ENCODE measurements at places on chromosomes 7 and 10.

- DNase-seq, result peak; percentile 29
Measured at GRCh38 chr10:22253580-22253882, 35.7 kb upstream of the EBLN1 start.

DNA sequence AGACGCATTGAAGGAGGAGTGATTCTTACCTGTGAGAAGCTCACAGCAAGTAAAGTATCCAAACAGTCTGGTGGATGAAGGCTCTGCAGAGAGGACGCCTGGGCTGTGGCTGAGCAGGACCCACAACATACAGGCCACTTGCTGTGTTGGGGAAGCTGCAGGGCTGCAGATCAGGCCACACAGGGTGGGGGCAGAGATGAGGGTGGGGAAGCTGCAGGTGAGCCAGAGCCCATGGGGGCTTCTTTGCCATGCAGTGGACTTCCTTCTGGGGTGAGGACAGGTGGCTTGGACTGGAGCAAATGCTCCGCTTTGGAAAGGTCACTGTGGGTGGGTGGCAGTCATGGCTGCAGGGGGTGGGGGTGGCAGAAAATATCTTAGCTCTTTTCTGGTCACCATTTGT, 214.8 kb downstream of the GLRX3 start:
- DNase-seq, result no peak

DNA sequence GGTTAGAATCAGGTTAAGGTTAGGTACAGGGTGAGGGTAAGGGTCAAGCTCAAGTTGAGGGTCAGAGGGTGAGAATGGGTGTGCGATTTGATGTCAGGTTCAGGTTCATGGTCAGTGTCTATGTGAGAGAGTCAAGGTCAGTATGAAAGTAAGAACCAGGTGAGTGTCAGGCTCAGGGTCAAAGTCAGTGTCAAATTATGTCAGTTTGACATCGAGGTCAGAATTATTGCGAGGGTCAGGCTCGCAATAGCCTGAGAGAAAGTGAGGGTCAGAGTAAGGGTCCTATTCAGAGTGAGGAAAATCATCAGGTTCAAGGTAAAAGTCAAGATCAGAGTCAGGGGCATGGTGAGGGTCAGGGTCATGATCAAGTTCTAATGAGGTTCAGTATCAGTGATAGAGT, 13.0 kb downstream of the MRPS24 start:
- no peak for DNase-seq

GRCh38 chr7:115113776-115114175, 191.9 kb downstream of the MDFIC start:
- no peak for DNase-seq

- DNase-seq, result no peak
Measured at GRCh38 chr10:88131511-88132139, 268.2 kb downstream of the PTEN start.

GRCh38 chr7:108813251-108814014, 243.8 kb downstream of the DNAJB9 start:
- DNase-seq, result no peak

- DNase-seq, result no peak
Measured at GRCh38 chr7:35702541-35702940, 7.6 kb upstream of the HERPUD2 start.

DNA sequence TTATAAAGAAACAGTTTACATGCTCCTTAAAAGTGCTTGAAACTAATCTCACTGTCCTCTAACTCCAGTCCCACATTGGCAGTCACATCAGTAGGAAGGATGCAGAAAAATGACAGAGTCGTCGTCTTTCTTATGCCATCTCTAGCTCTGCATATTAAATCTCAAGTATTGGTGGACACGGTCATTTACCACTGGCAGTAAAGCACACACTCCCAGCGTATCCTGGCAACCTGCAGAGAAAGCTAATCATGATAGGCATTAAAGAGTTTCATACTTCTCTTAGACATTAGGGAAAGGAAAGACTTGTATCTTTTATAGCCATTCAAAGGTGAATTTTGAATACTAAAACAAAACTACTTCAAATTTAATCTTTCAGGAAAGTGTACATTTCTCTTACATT, 202.0 kb upstream of the COBL start:
- DNase-seq, result no peak

- no peak for DNase-seq
Measured at GRCh38 chr7:142194201-142194600, 63.7 kb downstream of the PRSS58 start.

- no peak for DNase-seq
Measured at GRCh38 chr7:24216576-24217125, 67.3 kb upstream of the NPY start.

GRCh38 chr10:31004611-31005193, 27.0 kb downstream of the ZNF438 start:
- no peak for DNase-seq

DNA sequence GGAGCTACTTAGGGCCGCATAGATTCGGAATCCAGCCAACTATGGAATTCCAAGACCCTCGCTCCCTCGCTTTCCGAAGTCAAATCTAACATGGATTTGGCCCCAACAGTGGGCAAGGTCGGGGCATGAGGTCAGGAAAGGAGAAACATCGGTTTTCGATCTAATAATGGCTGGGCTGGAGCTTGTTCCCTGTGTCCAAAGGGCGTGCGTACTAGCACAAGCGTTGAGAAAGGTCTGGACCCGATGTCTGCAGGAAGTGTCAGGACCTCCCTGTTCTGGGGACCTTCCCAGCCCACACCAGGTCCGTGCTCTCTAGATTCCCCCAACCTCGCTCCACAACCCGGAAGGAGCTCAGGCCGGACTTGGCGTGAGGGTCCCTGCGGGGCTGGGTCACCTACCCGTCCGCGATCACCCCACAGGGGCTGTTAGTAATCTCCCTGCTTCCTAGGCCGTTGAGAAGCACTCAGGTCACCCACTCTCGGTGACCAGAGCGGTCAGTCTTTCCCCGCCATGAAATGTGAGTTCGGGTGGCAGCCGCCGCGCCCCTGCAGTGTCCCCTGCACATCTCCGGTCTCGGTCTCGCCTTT, 4.8 kb downstream of the FEZF1 start:
- no peak for DNase-seq

DNA sequence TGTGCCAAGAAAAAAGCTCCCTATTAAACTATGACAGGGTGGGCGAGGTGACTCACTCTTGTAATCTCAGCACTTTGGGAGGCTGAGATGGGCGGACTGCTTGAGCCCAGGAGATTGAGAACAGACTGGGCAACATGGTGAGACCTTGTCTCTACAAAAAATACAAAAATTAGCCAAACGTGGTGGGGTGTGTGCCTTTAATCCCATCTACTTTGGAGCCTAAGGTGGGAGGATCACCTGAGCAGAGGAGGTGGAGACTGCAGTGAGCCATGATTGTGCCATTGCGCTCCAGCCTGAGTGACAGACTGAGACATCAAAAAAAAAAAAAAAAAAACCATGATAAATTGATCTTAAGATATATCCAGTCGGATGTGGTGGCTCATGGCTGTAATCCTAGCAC, 11.5 kb downstream of the POLR3A start:
- DNase-seq, result no peak

- DNase-seq, result no peak
Measured at GRCh38 chr7:15682751-15683245, 3.7 kb downstream of the MEOX2 start.

- DNase-seq, result no peak
Measured at GRCh38 chr7:158126661-158127060, 461.0 kb downstream of the PTPRN2 start.

DNA sequence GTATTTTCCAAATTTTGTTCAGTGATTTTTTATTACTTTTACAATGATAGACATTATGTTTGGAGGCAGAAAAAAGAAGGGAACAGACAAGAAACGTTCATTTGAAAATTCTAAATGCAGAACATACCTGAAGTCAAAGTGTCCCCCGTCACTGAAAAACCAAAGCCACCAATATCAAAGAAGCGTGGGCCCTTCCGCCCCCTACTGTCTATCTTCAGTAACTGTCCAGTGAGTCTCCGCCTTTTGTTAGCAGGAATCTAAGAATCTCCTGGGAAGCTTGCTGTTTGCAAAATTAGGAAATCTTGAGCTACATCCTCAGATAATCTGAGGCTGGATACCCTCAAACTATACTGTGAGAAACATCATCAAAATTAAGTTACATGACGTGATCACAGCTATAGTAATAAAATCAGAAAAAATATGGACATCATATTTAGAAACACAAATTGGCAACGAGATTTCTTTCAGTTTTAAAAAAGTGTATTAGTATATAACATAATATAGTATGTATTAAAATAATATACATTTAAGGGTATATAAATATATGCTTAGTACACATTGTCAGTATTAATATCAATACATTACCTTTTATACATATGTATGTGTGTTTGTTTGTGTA, 169.3 kb upstream of the AKR1E2 start:
- peak; percentile 26 for DNase-seq
